ENCODE measurements at places on chromosomes 7 and 10.
A peak's percentile ranks its signal among the peaks of the same experiment; 100 is the strongest.

DNA sequence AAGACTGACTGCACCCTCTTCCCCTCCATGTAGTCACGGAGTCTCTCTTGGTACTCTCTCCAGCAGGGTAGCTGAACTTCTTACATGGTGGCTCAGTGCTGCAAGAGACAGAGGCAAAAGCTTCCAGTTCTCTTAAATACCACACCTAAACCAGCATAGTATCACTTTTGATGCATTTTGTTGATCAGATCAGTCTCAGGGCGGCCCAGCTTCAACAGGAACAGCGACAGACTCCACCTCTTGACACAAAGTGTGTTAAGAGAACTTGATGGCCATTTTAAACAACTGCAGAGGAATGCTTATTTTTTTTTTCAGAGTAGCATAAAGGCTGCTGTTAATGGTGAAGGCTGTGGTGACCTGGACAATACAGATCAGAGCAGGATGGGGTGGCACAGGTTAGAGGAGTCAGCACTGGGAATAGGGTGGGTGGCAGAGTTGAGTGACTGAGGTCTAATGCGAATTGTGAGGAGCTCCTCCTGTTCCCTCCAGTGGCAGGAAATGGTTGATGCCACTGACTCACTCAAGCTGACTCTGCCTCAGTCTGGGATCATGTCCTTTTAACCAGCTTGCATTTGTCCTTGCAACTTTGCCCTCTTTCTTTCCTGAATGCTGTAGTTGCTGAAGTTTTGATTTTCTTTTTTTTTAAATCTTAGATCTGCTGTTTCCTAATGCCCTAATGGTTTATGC is 17.3 kb downstream of the MGAM start:
- DNase-seq, result peak; percentile 53

DNA sequence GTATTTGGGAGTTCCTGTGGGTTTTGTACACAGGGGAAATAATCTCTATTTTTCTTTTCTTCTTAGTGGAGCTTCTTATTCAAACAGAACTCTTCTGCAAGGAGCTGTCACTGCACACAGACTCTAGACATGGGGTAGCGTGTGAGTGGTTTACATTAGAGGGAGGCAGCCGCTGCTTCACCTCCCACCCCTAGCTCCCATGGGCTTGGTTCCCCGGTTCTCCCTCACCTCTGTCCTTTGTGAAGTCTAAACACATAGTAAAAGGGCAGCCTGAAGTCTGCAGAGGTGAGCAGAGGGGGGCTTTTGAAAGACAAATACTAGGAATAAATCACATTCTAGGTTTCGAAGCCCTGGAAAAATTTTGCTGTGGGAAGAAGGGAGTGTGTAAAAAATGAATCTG is 5.5 kb downstream of the ASB4 start:
- DNase-seq, result no peak

- DNase-seq, result no peak
Measured at GRCh38 chr10:70540789-70541360, 61.7 kb downstream of the PRF1 start.

- DNase-seq, result no peak
Measured at GRCh38 chr7:139798221-139798620, 20.4 kb upstream of the HIPK2 start.

DNA sequence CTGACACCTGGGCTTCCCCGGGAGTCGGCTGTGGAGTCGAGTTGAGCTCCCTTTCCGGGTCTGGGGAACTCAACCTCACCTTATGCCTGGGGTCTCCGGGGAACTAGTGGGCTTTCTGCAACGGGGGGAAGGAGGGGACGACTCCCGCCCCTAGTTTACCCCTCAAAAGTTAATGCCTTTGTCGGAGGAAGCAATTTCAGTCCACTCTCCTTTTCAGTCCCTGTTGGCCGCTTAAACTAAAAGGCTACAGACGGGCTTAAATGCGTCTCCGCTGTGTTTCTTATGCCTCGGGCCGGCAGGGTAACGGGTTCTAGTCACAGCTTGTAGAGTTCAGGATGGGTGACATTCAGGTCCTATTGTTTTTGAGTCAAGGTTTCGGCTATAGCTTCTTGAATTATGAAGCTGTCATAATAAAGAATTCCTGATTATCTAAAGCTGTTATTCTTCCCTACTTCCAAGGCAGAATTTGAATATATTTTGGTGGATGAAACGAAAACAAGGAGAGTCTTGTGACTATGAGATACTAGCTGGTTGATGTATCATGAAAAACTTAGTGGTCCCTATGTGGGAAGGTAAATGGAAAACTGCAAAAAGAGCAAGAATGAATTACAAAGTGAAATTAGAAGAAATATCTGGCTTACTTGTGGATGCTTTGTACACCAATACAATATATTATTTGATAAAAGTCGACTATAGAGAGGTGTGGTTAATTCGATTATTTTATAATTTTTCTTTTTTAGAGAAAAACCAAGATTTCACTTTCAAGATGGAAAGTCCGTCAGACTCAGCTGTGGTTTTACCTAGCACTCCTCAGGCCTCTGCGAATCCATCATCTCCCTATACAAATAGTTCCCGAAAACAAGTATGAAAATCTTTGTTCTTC is 495 bp downstream of the SFR1 start:
- no peak for DNase-seq

- DNase-seq, result no peak
Measured at GRCh38 chr10:59668096-59668495, 41.6 kb downstream of the SLC16A9 start.

GRCh38 chr7:96949766-96950165 is 55.6 kb upstream of the DLX6 start:
- peak; percentile 80 for DNase-seq

DNA sequence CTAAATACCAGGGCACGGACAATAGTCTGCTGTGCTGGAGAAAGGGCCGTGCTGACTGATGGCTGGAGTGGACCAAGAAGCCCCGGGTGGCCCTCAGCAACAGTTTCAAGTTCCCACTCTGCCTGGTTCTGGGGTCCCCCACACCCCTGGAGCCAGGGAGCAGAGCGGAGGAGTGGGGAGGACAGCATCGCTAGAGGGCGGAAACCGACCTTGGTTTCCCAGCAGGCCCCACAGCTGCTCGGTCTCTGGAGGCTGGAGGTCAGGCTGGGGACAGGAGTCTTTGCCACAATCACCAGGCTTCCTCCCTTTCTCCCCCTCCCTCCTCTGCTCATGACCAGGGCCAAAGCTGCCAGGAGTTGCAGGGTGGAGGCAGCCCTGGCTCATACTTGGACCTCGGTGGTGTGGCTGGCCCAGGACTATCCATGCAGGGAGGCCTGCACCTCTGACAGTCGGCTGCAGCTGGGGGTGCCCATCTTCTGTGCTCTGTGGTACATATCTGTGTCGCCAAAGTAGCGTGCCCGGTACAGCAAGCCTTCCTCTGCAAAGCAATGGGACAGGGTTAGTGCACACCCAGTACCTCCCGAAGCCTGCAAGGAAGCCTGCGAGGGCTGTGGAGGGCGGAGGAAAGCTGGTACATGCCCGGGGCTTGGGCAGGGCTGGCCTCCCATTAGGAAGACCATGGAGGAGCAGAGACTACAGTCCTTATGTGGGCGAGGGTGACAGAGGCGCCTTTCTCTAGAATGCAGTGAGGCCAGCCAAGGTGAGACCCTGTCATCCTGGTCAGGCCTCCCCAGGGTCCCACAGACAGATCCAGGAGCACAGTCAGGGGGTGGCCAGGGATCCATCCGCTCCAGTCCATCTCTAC is 19.1 kb downstream of the DNAJB12 start:
- DNase-seq, result no peak

GRCh38 chr7:157570531-157571200 is 233.9 kb downstream of the DNAJB6 start:
- DNase-seq, result no peak

- no peak for DNase-seq
Measured at GRCh38 chr7:67391168-67391567, 394.5 kb downstream of the TYW1 start.

- no peak for DNase-seq
Measured at GRCh38 chr10:36116731-36117130, 474.6 kb upstream of the FZD8 start.

DNA sequence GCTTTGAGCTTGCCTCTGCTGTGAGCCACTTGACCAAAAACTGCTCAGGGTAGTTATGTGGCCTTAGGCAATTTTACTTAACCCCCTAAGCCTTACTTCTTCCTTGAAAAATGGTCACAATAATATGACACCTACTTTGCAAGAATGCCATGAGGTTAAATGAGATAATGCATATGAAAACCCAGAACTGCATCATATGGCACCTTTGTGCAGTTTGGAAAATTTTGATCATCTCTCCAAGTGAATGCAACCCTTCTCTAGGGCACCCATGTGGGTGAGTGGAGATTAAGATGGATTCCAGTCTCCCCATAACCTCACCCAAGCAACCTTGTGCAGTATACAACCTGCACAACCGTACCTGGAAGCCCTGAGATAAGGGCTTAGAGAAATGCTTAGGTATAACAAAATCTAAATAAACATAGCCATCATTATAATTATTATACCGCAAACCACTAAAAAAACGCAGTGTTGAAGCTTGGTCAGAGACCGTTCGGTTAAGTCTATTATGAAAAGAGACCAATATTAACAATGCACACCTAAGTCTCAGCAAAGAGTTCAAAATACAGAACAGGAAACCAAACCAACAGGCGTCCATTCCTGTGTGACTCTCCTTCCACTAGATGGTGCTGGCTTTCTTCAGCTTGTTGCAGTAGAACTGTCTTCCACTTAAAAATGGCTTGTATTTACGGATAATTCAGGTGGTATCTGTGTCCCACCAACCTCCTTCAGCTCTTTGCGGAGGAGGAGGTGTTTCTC is 21.0 kb upstream of the ASB15 start:
- peak; percentile 27 for DNase-seq

- DNase-seq, result no peak
Measured at GRCh38 chr10:23980094-23980493, 228.8 kb upstream of the KIAA1217 start.

GRCh38 chr10:641149-642010 is 48.1 kb downstream of the DIP2C start:
- DNase-seq, result no peak

DNA sequence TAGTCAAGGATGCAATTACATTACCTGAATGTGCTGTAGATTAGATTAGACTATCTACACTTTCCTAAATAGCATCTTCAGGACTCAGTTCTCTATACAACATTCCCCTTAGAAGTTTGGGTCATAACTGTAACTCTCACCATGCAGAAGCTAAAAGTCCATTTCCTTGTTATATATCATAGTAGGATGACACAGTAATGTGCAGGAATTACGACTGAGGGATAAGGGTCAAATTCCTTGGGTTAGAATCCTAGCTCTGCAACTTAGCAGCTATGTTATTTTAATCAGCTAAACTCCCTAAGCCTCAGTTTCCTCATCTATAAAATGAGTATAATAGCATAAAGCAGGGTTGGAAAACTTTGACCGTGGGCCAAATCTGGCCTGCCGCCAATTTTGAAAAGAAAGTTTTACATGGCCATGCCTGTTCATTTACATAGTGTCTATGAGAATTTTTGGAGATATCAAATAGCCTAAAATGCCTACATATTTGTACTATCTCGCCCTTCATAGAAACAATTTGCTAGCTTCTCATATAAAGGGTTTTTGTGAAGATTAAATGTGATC is 14.8 kb downstream of the NRCAM start:
- no peak for DNase-seq

GRCh38 chr10:132482090-132482800 is 55.3 kb upstream of the INPP5A start:
- peak; percentile 77 for DNase-seq

GRCh38 chr10:46020344-46020657 is 10.1 kb downstream of the NCOA4 start:
- no peak for DNase-seq

DNA sequence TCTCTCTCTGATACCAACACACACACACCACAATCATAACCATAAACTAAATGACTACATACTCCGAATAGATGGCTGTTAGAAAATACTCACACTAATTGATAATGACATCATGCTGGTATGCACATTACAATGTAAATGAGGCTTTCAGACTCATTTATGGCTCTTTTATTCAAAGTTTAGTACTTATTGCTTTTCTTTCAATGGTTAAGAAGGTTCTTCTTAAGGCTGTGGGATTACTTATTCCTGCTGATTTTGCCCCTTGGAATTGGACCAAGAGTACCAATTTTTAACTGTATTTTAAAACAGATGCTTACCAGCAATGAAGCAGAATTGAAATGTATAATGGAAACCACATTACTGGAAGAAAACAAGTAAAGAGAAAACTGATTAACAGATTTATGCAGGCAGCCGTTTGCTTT is 20.6 kb upstream of the CABCOCO1 start:
- DNase-seq, result no peak

GRCh38 chr10:17607603-17608332 is 9.4 kb downstream of the HACD1 start:
- DNase-seq, result peak; percentile 58

- DNase-seq, result no peak
Measured at GRCh38 chr7:37218956-37219355, 229.7 kb downstream of the ELMO1 start.

GRCh38 chr10:71585564-71586290 is 133.9 kb downstream of the C10orf105 start:
- DNase-seq, result no peak
